ENCODE measurements at places on chromosomes 1 and 21.

GRCh38 chr1:200351425-200351824 lies 58.4 kb downstream of the ZNF281 start:
- no peak for DNase-seq

DNA sequence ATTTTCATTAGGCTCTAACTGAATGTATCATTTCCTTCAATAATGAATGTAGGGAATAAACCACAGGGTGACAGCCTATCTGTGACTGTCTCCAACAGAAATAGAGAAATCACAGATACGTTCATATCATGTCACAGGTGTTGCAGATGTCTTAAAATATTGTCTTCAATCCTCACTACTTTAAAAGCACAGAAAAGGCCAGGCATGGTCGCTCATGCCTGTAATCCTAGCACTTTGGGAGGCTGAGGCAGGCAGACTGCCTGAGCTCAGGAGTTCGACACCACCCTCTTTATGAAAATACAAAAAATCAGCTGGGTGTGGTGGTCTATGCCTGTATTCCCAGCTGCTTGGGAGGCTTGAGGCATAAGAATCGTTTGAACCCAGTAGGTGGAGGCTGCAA lies 8.2 kb downstream of the CREG1 start:
- no peak for DNase-seq

DNA sequence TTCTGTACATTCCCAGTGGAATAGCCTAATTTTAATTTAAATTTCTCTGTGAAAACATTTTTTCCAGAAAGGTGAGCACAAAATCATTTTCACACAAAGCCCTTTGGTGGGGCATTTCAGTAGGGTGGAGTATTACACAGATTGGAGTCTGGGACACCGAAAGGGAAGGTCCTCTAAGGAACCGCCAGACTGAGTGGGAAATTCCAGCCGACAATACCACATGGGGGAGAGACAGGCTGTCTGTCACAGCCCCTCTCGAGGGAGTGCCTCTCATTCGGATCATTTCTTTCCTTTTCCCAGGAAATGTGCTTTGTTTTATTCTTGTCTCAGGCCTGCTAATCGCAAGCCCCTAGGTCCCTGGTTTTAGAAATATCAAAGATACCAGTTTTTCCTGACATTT lies 150.6 kb upstream of the HOOK1 start:
- DNase-seq = no peak

GRCh38 chr1:114075105-114075504 lies 78.6 kb downstream of the SYT6 start:
- no peak for DNase-seq

GRCh38 chr1:233444484-233444883 lies 117.0 kb downstream of the MAP3K21 start:
- no peak for DNase-seq

DNA sequence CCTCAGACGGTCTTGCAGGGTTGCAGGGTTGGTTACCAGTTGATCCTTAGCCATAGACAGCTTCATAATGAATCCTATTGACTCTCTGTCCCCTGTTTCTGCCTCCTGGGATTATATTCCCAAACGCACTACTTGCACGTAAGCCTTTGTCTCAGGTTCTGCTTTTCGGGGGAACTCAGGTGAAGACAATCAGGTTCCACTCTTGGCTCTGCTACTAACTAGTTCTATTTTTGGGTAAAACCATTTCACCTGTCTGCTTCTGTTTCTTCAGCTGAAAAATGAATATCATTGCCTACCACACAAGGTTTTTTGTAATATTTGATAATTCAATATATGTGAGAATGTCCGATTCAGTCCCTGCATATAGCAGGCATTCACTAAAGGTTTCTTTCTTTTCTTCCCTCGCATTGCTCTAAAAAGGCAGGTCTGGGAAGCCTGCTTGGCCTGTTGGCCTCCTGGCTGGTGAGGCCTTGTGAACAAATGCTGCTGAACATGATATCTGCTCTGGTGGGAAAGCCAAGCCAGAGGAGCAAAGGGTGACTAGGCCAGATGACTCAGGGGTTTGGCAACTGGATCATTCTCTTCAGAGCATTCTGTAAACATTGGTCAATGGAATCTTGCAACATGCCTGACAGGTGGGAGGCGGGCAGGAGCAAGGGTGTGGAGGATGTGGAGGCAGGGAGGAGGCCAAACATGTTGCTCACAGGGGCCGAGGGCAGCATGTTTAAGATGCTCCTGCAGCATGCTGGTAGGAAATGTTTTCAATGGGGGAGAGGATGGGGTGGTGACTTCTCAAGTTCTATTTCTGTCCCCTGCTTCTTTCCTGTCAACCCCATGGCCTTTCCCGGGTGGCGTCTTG lies 23.8 kb downstream of the IER5 start:
- no peak for DNase-seq

GRCh38 chr21:36722370-36723368 lies 23.8 kb downstream of the SIM2 start:
- DNase-seq = no peak

DNA sequence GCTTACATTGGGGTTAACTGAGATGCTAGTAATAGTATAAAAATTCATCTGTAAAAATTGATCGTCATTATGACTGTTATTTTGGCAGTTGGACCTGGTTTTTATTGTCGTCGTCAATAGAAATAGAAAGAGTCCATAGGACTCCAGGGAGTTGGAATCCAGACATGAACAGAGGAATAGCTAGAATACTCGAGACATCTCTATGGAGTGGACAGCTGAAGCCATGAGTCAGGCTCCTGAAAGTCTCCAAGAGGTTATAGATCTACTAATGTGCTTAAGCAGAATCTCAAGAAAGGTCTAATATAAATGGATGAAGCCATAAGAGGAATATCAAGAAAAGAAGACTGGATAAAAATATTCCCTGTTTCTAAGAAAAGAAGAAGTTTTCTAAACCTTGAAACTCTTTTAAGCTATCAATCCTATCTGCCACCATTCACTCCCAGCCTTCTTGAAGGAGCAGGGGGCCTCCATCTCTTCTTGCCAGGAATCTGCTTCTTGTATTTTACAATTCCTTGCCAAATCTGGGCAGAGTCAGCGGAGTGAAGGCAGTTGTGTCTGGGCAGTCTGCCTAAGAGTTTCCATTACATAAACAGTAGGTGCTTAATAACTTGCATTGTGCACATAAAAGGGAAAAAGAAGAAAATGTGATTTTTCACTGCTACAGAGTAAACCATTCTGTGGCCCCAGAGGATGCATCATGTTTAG lies 163.3 kb downstream of the ST6GALNAC5 start:
- DNase-seq = no peak

DNA sequence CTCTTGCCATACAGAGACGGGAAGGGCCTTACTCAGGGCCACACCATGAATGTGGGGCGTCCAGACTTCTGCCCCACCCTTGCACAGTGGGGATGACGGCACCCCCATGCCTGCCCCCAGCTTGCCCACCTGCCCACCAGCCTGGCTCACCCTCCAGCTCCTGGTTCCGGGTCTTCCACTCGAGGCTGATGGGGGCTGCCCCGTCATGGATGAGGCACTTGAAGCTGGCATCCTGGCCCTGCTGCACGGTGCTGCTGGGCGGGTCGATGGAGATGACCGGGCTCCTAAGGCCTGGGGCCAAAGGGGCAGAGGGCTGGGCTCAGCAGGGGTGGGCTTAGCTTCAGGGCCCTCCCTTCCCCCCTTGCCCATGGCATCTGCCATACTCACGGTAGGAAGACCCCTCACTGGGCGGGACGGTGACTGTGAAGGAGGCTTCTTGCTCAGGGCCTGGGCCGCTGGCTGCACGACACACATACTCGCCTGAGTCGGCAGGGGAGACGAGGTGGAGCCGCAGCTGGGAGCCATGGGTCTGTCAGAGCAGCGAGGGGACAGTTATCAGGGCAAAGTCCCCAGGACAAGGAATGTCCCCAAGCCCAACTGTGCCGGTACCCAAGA lies 29.9 kb downstream of the LDLRAD2 start:
- DNase-seq = no peak

DNA sequence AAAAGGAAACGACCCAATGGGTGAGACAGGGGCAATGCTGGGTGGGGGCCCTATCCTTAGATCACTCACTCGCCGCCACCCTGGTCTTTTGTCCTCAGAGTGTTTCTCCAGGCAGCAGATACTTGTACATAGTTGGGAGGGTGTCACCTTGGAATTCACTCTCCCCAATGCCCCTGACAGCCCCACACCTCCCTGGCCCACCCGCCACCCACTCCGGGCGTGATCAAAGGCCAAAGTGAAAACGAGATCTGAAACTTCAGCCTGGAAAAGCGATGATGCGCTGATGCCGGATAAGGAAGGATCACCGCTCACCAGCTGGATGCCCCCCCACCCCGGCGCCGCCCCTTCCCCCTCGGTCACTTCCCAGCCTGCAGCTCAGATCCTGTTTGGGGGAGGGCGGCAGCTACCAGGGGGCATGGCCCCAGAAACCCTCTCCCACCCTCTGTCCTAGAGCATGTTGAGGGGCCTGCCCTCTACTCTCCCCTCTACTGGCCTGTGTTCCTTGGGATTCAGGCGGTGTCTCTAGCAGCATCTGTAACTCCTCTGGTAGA lies 33.6 kb upstream of the CASZ1 start:
- no peak for DNase-seq

- no peak for DNase-seq
These were observed 905 bp upstream of the C1QTNF12 start for GRCh38 chr1:1247341-1247913.

GRCh38 chr1:41766546-41766945 lies 152.2 kb downstream of the HIVEP3 start:
- no peak for DNase-seq

All from stimulated activated CD8-positive, alpha-beta memory T cell treated with anti-CD3 and anti-CD28 coated beads, Interleukin-15, amount 100 ng/mL, for 24 hours (primary cell).